ENCODE measurements at places on chromosomes 4 and X.

- DNase-seq = no peak
Observed at GRCh38 chr4:14293582-14293981, 666.1 kb upstream of the BOD1L1 start.

GRCh38 chrX:132489578-132490419 lies 961 bp upstream of the MBNL3 start:
- no peak for DNase-seq

- DNase-seq = no peak
Observed at GRCh38 chr4:121742794-121743193, 22.2 kb downstream of the SMIM43 start.

- DNase-seq = no peak
Observed at GRCh38 chr4:184805462-184806228, 20.1 kb downstream of the ACSL1 start.

- no peak for DNase-seq
Observed at GRCh38 chrX:40130207-40130606, 32.4 kb upstream of the BCOR start.

- DNase-seq = no peak
Observed at GRCh38 chr4:72446353-72447055, 122.5 kb downstream of the ADAMTS3 start.
